Left cardiac atrium (tissue), 4 donors: ENCODE measurements at places on chromosomes 11 and 22.

DNA sequence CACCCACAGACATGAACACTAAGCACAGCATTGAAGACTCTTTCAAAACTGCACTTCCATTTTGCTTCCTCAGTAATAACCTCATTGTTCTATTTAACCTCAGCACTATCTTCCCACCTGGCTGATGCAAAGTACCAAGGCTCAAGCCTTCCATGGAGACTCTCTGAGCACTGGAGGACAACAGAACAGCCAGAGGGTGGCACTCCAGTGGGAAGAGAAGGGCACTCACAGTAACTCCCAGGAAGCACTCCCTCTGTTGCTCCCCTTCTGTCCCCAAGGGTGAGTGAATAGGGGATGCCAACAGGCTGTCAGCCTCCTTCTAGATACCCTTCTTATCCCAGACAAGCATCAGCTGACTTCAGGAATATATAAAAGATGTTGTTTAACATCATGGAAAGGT lies 3.5 kb downstream of the ME3 start:
- no peak for DNase-seq

- no peak for DNase-seq
Measured at GRCh38 chr11:36427876-36428275, 82.2 kb downstream of the TRAF6 start.

DNA sequence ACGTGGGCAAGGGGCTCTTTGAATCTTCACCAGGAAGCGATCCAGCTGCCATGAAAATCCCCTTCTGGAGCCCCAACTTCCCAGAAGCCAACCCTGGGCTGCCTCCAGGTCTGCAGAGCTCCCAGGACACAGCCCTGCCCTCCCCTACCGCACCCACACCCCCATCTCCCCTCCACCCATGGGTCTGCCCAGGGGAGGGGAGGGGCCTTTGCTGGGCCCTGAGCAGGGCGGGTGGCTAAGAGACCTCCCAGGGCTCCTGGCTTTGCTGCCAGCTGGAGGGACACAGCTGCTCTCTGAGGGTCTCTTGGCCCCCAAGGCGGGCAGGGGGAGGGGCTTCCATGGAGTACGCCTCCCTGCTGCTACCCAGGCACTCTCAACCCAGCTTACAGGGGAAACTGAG lies 64.1 kb downstream of the WNT7B start:
- DNase-seq: no peak

GRCh38 chr11:26550022-26550421 lies 22.0 kb downstream of the MUC15 start:
- DNase-seq: no peak

GRCh38 chr22:49295851-49296560 lies 531.7 kb downstream of the BRD1 start:
- DNase-seq: no peak

DNA sequence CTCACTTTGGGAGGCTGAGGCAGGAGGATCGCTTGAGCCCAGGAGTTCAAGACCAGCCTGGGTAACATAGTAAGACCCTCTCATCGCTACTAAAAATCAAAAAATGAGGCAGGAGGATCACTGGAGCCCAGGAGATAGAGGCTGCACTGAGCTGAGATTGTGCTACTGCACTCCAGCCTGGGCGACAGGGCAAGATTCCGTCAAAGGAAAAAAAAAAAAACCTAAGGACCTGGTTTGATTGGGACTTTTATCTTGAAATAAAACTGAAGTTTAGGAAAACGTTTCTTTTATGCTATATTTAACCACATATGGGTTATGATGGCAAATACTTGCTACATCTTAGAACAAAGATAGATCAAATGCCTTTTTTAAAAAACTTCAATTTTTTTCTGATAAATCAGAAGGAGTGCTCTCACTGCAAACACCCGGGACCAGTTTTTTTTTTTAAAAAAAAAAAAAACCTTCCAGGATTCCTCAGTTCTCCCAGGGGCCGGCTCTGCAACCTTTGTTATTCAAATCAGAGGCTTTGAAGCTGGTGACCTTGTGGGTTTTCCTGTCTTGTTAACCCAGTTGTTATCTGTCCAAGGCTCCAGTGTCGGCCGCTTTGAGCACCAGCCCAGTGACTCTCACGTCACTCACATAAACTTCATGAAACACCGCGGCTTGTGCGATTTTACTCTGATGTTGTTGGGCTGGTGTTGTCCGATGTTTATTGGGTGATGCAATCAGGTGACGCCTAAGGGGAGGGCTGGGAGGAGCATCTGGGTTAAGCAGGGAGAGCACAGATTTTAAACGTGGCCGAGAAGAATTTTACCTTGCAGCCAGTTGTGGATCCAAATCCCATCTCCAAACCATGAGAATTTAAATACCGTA lies 24.7 kb upstream of the SLC22A12 start:
- DNase-seq: peak; percentile 76

DNA sequence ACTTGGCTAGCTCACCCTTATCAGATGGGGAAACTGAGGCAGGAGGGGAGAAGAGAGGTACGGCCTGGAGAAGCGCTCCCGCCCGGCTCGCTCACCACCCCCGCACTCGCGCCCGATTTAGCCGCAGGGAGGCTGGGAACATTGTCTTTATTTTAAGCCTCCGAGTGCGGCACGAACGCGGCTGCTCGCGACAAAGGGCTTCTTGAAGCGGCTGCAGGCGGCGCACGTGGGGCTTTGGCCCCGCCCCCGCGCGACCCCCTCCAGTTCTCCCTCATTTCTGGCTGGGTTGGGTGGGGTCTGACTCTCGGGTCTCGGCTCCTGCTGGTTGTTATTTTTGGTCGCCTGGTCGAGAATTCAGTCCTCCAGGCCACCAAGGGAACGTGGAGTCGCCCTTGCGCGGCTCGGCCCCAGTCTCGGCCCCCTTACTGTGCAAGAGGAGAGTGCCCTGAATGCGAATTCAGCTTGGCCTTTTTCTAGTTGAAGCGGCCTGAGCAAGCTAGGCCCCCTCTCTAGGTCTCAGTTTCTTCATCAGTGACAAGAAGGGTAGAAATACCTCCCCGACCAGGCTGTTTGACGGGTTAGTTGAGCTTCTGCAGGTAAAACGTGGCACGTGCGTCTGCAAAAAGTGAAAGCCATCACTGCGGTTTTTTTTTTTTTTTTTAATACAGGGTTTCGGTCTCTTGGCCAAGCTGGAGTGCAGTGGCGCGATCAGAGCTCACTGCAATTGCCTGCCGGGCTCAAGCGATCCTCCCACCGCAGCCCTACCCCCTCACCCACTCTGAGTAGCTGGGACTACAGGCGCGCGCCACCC lies 2.6 kb upstream of the CHRM1 start:
- DNase-seq: no peak

- peak; percentile 27 for DNase-seq
Measured at GRCh38 chr11:65870307-65870658, 2.3 kb downstream of the EFEMP2 start.

GRCh38 chr11:88428959-88429358 lies 91.4 kb upstream of the CTSC start:
- DNase-seq: no peak

DNA sequence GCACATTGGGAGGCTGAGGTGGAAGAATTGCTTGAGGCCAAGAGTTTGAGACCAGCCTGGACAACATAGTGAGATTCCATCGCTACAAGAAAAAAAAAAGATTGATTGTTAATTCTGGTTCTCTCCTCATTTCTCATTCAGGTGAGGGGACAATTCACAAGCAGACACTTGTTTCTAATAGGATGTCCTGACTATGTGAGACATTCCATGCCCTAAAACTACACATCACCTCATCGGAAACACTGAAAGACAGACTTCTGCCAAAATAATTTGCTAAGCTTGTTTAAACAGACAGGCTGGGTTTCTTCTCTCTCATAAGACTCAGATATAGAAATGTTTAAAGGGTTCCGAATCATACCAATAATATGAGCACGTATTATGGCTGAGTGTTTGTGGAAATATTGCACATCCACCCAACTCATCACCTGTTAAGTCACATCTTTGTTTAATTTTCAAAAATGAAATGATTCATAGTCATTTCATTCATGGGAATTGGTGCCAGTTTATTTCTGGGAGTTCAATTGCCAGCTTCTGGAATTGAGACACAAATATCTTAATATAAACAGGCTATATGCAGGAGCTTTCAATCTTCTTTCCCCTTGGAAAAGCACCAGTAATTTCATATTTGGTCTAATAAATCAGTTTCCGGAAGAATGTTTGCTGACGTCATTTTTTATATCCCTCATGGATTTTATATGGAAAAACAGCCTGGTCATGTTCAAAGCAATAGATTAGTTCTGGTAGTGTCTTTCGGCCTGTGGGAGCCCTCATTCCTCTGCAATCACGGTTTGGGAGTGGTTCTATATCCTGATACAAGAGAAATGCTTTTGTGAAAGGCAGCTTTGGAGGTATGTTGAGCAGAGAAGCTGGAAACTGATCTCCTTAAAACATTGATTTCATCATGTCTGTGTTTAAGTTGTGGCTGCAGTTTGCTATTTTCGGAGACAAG lies 87.0 kb downstream of the BDNF start:
- DNase-seq: no peak

- DNase-seq: no peak
Measured at GRCh38 chr11:118526688-118527087, 586 bp upstream of the TTC36 start.

DNA sequence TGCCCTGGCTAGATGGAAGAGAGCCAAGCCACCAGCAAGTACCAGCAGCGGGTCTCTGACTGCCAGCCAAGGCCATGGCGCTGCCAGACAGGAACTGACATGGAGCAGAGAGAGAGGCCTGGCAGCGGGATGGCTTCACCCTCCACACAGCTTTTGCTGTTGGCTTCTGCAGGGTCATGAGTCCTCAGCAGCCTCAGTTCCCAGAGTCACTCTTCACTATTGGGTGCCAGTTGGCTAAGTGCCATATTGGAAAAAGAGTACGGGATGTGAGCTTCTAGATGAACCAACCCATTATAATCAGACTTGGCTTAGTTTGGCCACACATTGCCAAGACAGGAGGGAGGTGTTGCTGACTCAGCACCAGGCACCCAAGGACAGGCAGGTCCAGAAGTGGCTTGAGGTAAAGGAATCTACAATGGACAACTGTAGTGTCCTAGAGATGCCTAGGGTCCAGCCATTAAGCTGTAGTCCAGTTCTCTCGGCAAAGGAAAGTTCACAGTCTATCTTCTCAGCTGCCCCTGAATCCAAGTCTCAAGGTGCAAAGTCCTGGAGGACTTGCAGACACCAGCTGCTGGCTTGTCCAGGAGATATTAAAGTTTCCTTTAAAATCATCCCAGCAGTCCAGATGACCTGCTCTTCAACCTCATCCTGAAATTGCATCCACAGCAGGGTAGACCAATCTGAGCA lies 40.7 kb upstream of the POU2AF1 start:
- no peak for DNase-seq

GRCh38 chr22:23844739-23845202 lies 6.0 kb upstream of the DERL3 start:
- DNase-seq: no peak

GRCh38 chr11:69983571-69983877 lies 94.6 kb upstream of the ANO1 start:
- no peak for DNase-seq

DNA sequence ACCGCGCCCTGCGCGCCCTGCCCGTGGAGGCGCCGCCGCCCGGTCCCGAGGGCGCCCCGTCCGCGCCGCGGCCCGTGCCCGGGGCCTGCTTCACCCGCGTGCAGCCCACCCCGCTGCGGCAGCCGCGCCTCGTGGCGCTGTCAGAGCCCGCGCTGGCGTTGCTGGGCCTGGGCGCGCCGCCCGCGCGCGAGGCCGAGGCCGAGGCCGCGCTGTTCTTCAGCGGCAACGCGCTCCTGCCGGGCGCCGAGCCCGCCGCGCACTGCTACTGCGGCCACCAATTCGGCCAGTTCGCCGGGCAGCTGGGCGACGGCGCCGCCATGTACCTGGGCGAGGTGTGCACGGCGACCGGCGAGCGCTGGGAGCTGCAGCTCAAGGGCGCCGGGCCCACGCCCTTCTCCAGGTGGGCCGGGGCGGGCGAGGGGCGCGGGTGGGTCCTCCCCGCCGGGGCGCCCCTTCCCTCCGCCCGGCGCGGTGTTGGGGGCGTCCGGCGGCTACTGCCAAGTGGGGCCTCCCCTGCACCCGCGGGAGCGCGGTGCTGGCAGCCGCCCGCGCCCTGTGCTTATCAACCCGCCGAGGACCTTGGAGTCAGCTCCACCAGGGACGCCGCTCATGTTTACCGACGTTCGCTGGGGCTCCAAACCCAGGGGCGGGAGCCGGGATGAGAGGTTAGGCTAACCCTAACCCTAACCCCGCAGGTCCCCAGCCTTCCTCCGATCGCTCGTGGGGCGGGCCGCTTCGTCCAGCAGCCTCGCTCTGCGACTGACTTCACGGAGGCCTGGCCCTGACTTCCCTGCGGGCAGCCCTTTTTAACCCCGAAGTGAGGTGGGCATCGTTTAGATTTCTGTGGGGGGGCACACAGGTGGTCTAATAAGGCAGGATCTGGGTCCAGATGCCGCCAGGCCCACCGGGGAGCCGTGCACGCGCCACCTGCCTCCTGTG lies 649 bp downstream of the SELENOO start:
- no peak for DNase-seq
